Stimulated activated CD8-positive, alpha-beta memory T cell treated with anti-CD3 and anti-CD28 coated beads, Interleukin-4, amount 100 ng/mL, for 24 hours (primary cell): ENCODE measurements at places on chromosomes 7 and 10.

- DNase-seq = no peak
Measured at GRCh38 chr10:86334488-86335085, 32.0 kb downstream of the GRID1 start.

DNA sequence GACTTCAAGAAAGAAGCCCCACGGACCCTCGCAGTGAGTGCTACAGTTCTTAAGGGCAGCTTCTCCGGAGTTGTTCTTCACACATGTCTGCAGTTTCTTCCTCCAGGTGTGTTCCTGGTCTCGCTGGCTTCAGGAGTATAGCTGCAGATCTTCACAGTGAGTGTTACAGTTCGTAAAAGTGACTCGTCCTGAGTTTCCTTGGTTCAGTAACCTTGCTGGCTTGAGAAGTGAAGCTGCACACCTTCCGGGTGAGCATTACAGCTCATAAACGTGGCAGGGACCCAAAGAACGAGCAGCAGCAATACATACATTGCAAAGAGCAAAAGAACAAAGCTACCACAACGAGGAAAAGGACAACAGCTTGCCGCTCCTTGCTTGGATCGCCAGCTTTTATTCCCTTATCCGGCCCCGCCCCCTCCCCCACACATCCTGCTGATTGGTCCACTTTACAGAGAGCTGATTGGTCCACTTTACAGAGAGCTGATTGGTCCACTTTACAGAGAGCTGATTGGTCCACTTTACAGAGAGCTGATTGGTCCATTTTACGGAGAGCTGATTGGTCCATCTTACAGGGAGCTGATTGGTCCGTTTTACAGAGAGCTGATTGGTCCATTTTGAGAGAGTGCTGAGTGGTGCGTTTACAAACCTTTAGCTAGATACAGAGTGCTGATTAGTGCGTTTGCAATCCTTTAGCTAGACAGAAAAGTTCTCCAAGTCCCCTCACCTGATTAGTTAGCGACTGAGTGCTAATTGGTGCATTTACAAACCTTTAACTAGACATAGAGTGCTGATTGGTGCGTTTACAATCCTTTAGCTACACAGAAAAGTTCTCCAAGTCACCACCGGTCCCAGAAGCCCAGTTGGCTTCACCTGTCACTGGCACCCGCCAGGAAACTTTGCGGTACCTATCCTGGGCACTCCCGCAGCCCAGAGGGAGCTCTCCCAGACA lies 165.3 kb downstream of the AGMO start:
- DNase-seq = no peak

DNA sequence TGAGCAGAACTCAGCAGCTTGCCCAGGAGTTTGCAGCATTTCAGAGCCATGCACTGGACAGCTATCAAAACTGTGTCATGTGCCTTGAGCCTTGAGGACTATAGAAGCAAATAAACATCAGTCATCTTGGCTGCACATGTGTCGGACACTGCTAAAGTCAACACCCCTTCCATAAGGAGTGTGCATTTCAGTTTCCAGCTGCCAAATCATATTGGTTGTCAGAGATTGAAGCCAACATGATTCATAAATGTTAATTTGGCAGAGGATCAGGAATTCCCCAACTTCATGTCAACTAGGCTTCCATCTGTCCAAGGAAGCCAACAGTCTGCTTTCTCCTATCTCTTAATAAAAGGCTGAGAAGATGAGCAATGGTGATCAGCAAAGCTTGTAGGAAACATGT lies 32.8 kb downstream of the SLC16A12 start:
- DNase-seq = no peak

- DNase-seq = no peak
Measured at GRCh38 chr7:22860337-22860736, 37.7 kb upstream of the TOMM7 start.

GRCh38 chr7:101397243-101397642 lies 34.6 kb downstream of the COL26A1 start:
- DNase-seq = no peak

- no peak for DNase-seq
Measured at GRCh38 chr10:5968681-5969453, 8.5 kb downstream of the IL15RA start.

DNA sequence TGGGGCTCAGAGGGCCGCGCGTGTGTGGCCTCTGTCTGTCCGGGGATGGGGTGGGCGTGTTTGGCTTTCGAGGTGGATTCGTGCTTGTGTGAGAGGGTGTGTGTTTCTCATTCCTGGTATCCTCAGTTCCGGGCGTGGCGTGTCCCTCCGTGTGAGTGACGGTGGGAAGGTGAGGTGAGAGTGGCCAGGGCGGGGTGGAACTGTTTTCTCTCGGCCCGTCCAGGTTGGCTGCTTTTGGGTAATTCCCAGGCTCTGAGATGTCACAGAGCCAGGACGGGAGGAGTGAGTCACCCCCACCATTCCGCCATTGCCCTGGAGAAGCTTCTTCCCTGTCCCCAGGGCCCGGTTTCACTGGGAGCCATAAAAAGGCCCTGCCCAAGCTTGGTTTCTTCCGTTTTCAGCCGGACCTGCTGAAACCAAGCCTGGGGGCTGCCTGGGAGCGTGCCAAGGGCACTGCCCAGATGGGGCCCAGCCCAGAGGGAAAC lies 21.3 kb upstream of the CLDN4 start:
- no peak for DNase-seq

DNA sequence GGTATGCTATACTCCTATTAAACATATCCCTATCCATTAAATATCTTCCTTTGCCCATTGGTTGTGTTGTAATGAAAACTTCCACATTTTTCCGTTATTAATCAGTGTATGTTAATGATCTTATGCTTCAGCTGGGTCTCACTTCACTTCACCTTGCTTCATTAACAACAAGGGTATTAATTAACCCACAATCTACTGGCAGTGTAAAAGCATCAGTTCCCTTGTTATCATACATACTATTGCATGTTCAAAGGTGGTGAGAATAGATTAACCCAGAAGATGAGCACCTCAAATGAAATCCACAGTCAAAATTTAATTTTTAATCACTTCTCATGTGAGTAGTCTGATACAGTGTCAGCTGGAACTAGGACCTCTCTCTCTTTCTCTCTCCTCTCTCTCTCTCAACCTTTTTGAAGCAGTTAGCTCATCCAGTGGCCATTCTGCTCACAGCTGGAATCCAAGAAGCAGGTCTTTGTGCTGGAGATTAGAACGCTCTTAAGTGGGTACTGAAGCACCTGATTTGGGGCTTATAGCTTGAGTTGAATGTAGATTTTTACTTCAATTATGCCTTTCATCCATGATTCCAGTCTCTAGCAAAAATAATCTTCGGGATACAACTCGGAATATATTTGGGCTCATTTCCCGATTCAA lies 172.3 kb downstream of the RAPGEF5 start:
- no peak for DNase-seq

DNA sequence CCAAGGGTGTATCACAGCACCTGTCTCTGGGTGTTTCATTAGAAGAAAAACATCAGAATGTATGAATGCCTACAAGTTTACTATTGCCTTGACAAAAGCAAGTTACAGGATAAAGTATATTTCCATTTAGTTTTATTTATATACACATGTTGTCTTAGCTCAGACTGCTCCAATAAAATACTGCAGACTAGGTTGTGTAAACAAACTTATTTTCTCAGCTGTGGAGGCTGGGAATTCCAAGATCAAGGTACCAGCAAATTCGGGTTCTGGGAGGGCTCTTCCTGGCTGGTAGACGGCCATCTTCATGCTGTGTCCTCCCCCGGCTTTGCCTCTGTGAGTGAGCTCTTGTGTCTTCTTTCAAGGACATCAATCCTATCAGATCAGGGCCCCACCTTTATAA lies 77.1 kb upstream of the UNC5B start:
- DNase-seq = no peak

- no peak for DNase-seq
Measured at GRCh38 chr10:67225226-67225625, 299.4 kb downstream of the LRRTM3 start.

- no peak for DNase-seq
Measured at GRCh38 chr7:95589031-95589430, 7.3 kb downstream of the PDK4 start.

DNA sequence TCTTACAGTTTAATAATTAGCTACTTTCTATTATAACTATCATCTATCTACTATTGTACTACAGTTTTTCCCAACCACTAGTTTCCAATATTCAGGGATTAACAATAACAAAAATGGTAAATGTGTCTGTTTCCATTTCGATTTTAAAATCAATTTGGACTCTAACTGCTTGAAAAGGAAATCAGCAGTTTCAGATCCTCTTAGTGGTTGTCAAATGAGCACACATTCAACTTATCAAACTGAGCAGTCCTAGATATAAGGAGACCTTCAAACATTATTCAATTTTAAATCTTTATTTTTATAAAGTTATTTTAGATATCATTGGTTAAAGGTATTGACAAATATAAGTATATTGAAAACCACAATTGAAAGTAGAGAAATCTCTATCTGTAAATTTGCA lies 46.8 kb upstream of the CD36 start:
- DNase-seq = no peak

- no peak for DNase-seq
Measured at GRCh38 chr7:26372249-26372648, 80.6 kb downstream of the SNX10 start.

- DNase-seq = no peak
Measured at GRCh38 chr10:93346108-93346507, 136.0 kb downstream of the MYOF start.

DNA sequence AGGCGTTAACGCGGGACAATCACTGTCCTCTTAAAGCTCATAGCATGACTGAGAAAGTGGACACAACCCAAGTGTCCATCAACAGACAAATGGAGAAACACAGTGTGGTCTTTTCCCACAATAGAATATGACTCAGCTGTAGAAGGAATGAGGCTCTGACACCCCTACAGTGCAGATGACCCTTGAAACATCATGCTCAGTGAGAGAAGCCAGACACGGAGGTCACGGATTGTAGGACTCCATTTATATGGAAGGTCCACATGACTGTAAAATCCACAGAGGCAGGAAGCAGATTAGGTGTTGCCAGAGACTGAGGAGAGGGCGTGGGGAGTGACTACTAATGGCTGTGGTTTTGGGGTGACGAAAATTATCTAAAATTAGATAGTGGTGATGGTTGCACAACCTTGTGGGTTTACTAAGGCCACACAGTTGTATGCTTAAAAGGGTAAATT lies 6.1 kb upstream of the NCAPG2 start:
- DNase-seq = no peak

- DNase-seq = no peak
Measured at GRCh38 chr10:36716291-36716690, 409.1 kb upstream of the ANKRD30A start.

DNA sequence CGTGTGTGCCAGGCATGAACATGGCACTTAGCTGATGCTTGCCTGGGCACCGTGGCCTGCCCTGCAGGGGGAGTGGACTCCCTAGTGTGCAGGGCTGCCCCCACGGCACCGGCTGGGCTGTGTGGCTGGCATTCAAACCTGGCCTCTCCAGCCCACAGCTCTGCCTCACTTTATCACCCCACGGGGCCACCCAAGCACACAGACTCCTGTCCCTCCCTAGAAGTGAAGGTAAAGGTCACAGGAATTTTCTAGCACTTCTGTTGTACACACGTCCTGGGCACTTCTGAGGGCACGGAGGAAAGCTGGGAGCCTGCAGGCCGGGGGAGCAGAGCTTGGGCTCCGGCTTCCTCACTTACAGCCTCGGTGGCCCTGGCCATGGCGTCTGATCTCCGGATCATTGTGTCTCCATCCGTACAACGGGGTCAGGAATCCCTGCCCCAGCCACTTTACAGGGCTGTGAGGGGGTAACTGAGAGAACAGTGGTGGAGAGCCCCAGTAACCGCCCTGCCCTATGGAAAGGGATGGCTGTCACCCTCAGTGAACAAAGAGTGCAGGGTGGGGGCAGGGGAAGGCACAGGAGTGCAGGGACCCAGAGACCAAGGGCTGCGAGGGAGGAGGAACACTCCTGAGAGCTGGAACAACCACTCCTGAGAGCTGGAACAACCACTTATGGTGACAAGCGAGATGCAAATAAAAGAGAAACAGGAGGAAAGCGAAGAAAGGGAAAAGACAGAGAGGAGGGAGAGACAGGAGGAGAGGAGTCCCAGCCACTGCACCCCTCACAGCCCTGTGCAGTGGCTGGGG lies 3.9 kb upstream of the PYROXD2 start:
- no peak for DNase-seq

GRCh38 chr10:26737730-26738129 lies 40.2 kb downstream of the PDSS1 start:
- DNase-seq = no peak

DNA sequence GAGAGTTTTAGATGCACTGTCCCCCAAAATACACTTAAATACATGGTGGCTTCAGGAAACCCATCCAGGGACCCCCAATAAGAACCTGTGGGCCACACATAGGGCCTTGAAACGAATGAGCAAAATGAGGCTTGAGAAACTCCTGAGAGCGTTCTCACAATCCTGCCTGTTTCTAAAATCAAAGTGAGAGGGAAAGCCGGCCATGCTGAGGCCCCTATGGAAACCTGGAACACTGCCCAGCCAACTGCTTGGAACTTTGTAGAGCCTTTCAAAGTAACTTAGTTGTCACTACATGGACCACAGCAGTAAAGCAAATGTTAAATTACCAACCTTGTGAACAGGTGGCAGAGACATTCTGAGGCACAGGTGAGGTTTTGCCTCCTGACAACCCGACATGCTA lies 13.4 kb downstream of the SGMS1 start:
- no peak for DNase-seq
